ENCODE measurements at places on chromosomes 3 and 15.

DNA sequence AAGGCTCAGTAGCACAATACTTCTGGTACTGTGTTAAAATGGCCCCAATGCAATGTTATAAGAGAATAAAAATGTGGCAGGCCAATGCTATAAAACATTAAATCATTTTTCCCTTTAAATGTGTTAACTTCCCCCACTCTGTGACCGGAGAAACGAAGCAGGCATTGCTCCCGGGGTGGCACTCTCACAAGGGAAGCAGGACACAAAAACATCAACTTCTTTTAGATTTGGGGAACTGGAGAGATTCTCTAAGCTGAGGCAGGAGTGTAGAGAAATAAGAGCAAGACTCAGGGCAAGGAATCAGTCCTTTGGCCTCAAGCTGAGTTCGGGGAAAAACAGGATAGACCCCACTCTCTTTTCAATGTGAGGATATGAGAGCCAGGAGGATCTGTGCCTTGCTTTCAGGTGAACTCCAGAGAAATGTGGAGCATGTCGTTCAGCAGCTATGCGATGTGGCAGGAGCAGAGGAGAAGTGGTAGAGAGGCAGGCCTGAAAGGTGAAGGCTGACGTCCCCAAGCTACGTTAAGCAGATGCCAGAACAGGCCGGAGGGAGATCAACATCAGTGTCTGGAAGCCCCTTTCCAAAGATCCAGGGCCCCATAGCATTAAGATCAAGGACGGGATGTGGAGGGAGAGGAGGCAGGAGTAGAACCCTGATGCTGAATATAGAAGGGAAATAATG, 160.2 kb downstream of the PLD1 start:
- no peak for DNase-seq

GRCh38 chr3:151371526-151371925, 13.0 kb downstream of the P2RY12 start:
- DNase-seq, result no peak

- no peak for DNase-seq
Observed at GRCh38 chr3:11465744-11466616, 177.7 kb downstream of the VGLL4 start.

DNA sequence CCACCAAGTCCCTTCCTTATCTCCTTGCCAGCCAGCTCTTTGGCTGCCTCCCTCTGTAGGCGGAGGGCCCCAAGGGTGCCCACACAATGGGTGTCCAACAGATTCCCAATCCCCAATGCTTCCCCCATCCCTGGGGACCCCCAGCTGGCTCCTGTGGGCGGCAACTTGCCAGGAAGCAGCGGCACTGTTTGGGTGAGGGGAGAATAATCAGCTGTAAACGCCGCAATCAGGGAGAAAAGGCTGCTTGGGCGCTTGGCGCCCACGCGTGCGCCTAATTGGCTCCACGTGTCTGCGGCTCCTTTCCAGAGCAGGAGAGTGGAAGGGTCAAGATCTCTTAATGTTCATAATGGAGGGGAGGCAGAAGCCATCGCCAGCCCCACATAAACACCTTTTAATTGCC, 67.9 kb upstream of the TMEM115 start:
- no peak for DNase-seq

DNA sequence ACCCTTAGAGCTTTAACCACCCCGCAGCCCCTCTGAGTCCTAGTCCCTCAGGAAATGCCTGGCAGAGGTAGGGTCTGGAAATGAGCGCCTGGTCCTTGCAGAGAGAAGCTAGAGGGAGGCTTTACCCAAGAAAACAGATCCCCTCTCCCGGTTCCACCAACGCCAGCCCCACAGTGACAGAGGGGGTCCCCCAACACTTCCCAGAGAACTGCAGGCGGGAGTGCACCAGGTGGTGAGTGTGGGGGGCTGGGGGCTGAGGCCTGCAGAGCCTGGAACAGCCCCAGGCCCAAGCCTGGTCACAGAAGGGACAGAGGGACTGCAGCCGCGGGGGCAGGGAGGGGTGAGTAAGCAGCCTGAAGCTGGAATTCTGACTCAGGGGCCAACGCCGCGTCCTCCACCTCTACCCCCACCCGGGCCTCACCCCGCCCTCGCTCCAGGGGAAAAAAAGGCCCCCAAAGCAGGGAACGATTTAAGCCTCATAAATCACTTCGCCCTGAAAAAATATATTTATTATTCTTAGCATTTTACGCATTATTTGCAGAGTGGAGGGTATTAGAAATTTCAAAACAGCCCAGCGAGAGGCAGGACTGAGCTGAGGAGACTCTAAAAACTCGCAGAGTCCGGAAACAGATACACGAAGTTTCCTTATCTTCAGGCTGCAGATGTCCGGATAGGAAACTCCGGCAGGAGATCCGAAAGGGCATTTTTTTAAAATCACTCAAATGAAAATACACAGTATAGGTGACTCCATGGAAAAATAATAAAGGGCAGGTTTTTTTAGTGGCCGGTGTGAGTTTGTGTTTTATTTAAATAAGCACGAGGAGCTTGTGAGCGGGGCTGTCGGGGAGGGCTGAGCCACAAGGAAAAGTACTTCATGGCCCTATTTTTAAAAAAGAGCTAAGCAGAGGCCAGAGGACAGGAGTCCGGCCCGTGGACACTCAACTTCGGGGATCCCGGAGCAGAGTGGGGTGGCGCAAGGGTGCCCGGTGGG, 10.0 kb downstream of the GATA2 start:
- peak; percentile 75 for DNase-seq

GRCh38 chr15:52218371-52218770, 27.2 kb upstream of the GNB5 start:
- DNase-seq, result no peak

DNA sequence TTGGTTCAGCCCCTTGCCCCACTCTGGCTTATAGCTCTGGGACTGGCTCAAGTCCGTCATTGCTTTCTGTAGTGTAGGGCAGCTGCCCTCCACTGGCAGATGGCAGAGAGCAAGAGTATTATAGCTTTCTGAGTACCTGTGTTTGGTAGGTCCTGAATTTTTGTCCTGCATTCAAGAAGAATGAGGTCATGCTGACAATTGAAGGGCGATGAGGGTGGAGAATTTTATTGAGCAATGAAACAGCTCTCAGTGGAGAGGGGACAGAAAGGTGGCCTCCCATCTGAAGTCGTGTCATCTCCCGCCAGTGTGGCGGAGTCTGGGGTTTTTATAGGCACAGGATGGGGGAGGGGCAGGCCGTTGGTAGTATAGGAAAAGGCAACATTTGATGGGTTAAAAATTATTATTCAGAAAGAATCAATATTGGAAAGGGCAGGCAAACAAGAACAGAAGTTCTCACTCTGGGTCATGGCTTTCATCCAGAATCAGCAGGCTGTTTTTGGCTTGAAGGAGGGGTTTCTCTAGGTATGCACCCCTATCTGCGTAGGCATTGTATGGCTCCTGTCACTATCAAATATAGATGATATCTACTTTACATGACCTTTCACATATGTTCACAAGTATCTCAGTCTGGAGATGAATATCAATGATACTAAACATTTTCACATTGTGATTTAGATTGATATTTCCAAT, 1239.7 kb upstream of the ALCAM start:
- no peak for DNase-seq

DNA sequence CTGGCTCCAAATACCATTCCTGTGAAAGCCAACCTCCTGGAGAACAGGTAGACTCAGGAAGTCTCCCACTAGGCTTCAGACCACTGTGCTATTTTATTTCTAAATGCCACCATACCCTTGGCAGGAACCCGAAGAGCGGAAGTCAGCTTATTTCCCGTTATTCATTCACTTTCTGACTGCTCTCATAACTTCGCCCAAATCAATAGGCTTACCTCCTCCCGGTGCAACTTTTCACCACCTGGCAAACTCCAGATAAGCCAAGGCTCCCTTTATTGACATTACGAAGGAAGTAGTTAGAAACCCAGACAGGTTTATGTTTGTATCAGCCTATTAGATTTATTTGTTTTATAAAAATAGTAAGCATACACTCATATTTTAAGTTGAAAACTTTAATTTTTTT, 3.3 kb upstream of the CCDC54 start:
- DNase-seq, result no peak

GRCh38 chr3:19446687-19447086, 298.4 kb downstream of the KCNH8 start:
- DNase-seq, result no peak

DNA sequence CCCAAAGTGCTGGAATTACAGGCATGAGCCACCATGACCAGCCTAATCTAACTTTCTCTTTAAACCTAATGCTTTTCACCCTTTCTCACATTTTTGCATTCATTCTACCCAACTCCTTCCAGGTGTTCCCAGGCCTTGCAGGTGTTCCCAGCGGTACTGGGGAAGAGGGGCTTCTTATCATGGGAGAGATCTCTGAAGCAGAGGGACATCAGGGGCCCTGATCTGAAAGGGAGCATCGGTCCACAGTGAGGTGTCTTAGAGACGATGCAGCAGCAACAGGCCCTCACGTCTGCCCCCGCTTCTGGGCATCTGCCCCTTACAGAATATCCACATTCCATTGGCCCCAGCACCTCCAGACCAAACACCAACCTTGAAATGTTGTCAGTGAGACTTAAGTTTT, 29.0 kb upstream of the BDH1 start:
- DNase-seq, result no peak

- DNase-seq, result no peak
Observed at GRCh38 chr3:42700366-42701288, 2.0 kb downstream of the HHATL start.

- DNase-seq, result no peak
Observed at GRCh38 chr3:160296591-160296990, 71.4 kb downstream of the C3orf80 start.

DNA sequence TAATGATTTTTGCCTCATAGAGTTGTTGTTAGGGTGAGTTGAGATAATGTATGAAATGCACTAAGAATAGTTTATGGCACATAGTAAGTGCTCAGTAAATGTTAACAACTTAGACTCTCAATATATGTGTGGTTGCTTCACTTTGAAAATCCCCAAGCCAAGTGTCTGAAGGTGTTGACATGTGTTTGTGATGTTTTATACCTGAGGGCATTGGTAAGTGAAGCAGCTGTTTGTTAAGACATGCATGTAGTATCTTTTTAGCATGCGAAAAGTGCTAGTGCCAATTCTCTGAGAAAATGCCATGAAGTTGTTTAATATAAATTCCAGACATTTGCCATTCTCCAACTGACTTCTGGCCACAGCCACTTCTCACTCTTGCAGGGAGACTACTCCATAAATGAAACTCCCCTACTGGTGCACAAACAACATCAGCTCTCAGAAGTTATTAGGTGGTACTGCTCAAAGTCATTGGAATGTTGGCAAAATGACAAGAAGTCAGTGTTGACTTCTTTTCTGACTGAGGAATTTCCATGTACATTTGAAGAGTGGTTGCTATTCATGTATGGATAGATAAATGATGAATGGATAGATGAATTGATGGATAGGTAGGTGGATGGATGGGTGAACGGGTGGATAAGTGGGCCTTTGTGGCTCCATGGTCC, 103.6 kb upstream of the NUDT16 start:
- no peak for DNase-seq

DNA sequence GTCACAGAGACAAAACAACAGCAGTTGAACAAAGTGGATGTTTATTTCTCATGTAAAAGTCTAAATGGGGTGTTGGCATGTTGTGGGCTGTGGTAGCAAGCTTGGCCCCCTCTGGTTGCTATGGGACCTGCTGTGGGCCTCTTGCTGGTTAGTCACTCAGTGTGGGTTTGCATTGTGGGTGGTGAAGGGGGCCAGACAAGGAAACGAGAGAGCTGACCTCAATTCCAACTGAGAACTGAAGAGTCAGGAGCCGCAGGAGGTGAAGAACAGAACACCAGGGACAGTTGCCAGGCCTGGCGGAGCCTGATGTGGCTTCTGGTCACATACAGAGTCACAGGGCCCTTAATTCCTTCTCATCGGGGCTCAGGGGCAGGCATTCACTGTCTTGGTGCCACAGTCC, 1.9 kb upstream of the ADPGK start:
- no peak for DNase-seq

DNA sequence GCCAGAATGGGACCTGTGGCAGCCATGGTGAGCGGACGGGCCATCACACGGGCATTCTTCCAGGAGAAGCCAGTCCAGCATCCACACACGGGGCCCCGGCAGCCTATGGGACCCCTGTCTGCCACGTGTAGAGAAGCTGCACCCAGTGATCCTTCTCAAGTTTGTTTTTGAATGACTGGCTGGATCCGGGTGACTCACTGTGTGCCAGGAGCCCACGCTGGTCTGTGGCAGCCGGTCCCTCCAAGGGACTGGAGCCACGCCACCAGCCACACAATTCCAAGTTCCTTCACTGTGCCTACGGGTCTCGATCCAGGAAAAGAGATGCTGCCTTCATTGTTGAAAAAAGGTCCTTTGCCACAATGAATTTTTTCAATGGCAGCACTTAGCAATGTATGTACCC, 58.1 kb downstream of the ATP10A start:
- DNase-seq, result no peak

DNA sequence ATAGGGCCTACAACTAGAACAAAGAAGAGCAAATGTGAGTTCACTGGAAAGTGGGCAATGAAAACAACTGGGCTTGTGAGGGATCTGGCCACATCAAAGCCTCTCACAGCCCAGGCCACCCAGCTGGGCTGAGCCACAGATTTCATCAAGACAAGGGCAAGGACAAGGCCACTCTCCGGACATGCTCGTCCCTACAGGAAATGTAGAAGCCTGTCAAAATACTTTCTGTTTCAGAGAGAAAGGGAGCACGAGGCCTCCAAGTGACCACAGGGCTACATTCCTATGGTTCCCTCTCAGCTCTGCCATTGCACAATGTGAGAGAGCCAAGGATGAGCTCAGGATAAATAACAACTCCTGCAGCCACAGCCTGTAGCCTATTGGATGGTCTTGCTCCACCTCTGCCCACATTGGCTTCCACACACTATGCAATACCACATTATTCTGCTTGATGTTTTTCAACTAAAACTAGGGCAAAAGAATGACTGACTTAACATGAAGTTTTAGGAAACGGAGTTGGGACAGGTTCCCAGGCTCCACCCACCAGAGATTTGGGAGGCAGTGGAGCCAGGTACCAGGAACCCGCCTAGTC, 12.1 kb downstream of the TBC1D2B start:
- DNase-seq, result no peak

GRCh38 chr3:15645740-15646501, 44.4 kb downstream of the BTD start:
- no peak for DNase-seq

GRCh38 chr3:98645039-98645438, 51.6 kb upstream of the CPOX start:
- no peak for DNase-seq

DNA sequence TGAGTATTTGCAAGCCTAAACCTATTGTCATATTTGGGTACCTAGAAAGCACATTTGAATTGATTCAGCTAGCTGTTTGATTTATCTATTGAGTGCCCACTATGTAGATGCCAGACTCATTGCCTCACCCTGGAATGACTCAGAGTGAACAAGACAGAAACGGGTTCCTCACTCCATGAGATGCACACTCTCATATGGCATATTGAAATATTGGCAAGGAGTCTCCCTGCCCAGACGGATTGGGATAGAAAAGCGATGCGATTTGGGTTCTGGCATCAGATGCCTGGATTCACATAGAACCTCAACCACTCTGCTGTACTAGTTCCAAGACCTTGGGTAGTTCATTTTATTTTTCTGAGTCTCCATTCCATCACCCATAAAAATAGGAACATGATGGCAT, 22.5 kb downstream of the LRRN1 start:
- DNase-seq, result no peak

- no peak for DNase-seq
Observed at GRCh38 chr3:169122416-169122815, 541.1 kb downstream of the MECOM start.

Data from hematopoietic multipotent progenitor cell treated with erythropoietin and hydrocortisone succinate and interleukin-3 and kit ligand, for 15 days (in vitro differentiated cells).